Suppressor macrophage treated with lipopolysaccharide for 1 hour (primary cell): ENCODE measurements at places on chromosomes 7 and 10.

- no peak for DNase-seq
Measured at GRCh38 chr10:122188706-122189105, 82.4 kb upstream of the BTBD16 start.

DNA sequence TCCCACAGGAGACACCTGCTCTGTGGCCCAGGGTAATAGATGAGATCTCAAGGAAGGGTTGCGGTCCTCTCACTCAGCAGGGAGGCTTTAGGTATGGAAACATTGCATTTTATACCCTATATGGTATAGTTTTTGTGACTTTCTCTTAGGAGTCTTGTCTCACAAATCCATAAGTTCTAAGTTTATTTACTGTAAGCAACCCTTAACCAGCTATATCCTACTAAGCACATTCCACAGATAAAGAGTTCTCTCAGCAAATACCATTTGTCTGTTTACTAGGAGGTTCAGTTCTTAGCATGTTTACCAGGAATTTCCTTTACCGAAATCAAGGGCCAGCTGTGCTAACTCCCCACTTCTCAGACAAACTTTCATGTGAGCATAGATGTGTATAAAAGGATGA lies 66.9 kb downstream of the ANLN start:
- DNase-seq = no peak

- DNase-seq = no peak
Measured at GRCh38 chr7:46554688-46555422, 633.8 kb upstream of the IGFBP3 start.

DNA sequence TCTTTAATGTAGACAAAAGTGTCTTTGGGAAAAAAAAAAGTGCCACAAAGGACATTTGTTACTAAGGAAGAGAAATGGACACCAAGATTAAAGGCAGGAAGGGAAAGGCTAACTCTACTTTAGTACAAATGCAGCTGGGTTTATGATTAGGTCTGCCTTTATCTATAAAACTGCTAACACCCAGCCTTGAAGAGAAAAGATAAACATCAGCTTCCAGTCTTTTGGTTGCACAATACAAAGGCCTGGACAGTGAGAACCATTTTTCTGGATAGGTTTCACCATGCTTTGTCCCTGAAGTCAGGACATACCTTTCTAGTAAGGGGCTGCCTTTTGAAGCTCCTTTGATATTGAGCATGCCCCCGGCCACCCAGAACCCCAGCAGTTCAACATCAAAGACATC lies 45.1 kb downstream of the ZNF248 start:
- DNase-seq = no peak

GRCh38 chr7:76149847-76150691 lies 51.6 kb upstream of the SRRM3 start:
- DNase-seq = no peak

DNA sequence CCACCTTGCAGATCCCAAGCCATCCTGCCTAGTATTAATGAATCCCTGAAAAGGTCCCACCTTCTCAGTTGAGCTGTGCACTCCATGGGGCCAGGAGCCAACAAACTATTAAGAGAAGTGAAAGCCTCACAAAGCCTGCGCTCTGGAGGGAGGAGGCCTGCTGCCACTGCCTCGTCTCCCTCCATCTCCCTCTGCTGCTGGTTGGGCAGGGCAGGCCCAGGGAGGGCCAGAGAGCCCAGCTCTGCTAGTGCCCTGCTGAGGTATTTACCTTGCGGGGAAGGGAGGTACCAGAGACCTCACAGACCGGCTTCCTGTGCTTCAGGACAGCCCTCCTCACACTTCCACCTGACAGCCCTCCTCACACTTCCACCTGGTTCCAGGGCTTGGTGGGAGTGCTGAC lies 171.5 kb downstream of the SH3PXD2A start:
- no peak for DNase-seq

DNA sequence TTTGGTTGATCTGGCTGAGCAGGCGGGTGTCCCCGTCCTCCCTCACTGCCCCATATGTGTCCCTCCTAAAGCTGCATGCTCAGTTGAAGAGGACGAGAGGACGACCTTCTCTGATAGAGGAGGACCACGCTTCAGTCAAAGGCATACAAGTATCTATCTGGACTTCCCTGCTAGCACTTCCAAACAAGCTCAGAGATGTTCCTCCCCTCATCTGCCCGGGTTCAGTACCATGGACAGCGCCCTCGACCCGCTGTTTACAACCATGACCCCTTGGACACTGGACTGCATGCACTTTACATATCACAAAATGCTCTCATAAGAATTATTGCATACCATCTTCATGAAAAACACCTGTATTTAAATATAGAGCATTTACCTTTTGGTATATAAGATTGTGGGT lies 26.9 kb upstream of the TRIM56 start:
- DNase-seq = peak; percentile 52

DNA sequence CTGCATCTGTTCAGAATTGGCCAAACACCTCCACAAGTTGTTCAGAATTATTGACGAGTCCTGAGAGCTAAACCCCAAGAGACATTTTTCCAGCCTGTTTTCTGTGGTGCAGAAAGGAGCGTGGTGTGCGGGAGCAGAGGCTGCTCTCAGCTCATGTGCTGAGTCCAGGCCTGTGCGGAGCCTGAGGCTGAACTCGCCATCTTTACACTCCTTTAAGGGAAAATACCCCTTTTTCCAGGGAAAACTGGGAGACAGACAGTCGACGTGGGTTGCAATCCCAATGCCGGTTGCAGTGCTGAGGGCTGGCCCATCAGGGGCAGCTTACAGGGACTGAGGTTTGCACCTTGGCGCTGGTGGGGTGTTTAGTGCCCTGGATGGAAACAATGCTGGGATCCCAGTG lies 112.2 kb downstream of the ADARB2 start:
- no peak for DNase-seq

DNA sequence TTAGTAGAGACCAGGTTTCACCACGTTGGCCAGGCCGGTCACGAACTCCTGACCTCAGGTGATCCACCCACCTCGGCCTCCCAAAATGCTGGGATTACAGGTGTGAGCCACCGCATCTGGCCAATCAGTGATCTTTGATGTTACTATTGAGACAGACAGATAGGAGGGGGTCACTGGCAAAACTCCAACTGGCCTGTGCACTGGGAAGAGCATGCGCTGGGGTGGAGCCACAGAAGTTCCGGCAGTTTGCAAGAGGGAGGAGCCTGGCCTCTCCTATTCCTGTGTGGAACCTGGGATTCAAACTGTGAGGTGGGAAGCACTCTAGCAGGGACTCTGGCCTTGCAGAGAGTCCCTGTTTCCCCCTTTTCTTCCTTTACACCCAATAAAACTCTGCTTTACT lies 60.7 kb downstream of the NEBL start:
- DNase-seq = no peak

- no peak for DNase-seq
Measured at GRCh38 chr7:7226407-7226806, 44.1 kb downstream of the C1GALT1 start.

DNA sequence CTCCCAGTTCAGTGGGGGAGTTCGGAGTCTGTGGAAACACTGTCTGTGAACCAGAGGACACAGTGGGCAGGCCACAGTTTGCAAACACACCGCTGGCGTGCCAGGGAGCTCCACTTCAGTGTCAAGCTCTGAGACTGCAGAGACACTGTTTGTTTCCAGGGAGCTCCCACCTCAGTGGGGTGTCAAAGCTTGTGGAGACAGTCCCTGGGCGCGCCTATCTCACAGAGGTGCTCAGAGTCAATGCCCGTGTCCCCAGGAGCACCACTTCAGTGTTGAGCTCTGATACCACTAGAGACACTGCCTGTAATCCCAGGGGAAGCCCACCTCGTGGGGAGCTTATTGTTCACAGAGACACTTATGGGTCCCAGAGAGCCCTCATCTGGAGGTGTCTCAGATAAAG lies 4.3 kb downstream of the MYO1G start:
- no peak for DNase-seq

DNA sequence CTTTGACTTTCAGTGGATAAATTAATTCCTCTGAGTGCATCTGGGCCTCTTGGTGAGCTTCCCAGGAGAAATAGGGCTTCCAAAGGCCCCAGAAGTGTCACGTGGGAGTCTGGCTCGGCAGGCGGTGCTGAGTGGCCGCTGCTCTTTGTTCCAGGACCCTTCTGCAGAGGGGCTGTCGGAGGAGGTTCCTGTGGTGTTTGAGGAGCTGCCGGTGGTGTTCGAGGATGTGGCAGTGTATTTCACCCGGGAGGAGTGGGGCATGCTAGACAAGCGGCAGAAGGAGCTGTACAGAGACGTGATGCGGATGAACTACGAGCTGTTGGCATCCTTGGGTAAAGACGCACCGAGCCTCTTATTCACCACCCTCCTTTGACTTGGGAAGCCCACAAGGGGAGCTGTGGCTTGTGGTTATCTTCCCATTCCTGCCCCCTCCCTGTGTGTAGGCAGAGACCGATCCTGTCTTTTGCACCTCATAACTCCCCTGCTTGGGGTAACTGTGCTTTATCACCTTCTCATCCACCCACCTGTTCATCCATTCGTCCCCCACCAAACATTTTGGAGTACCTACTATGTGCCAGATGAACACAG lies 11.9 kb downstream of the ZNF862 start:
- no peak for DNase-seq

DNA sequence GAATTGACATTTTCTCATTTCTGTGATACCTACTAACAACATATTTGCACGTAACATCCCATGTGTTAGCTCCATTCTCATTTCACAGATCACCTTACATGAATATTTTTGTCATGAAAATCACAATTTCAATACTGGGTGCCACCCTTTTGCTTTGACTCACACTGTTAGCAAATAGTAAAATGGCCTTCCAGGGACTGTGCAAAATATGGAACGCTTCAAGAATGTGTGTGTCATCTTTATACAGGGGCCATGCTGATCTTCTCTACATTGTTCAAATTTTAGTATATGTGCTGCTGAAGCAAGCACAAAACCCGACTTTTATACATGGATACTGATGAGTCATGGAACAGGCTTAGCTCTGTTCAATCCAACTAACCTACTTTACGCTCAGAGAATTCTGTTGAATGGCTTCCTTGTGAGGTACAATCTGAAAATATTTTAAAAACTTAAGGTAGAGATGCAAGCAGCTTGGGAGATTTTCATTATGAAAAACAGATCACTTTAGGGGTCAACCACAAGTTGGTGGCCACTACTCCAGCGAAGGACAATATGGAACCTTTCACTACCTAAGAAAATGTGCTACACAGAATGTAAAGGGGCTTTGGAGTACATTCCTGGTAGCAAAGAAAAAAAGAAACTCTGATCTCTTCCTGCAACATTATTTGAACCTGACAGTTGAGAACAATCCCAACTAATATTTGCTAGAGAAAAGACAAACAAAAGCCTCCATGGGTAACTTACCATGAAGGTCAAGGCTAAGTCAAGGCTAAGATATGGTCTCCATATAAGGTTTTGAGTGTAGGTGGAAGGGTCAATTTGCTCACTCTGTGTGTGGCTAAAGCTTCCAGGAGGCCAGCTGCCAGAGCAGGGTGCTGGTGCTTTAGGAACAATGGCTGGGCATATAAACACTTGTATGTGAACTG lies 11.9 kb downstream of the ANKRD26 start:
- no peak for DNase-seq

GRCh38 chr7:70032649-70033048 lies 434.4 kb downstream of the AUTS2 start:
- no peak for DNase-seq

DNA sequence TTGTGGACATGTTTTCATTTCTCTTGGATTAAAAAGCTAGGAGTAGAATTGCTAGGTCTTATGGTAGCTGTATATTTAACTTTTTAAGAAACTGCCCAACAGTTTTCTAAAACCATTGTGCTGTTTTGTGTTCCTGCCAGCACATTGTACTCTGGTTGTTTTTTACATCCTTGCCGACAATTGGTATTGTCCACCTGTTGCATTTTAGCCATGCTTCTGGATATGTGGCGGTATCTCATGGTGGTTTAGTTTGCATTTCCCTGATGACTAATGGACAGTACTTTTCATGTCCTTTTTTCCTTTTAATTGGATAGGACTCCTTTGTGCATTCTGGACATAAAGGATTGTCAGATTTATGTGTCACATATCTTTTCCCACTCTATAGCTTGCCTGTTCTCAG lies 45.5 kb downstream of the STK17A start:
- DNase-seq = no peak

- no peak for DNase-seq
Measured at GRCh38 chr7:57443567-57443966, 6.4 kb upstream of the ZNF716 start.

GRCh38 chr7:135755351-135755753 lies 6.7 kb upstream of the FAM180A start:
- no peak for DNase-seq

DNA sequence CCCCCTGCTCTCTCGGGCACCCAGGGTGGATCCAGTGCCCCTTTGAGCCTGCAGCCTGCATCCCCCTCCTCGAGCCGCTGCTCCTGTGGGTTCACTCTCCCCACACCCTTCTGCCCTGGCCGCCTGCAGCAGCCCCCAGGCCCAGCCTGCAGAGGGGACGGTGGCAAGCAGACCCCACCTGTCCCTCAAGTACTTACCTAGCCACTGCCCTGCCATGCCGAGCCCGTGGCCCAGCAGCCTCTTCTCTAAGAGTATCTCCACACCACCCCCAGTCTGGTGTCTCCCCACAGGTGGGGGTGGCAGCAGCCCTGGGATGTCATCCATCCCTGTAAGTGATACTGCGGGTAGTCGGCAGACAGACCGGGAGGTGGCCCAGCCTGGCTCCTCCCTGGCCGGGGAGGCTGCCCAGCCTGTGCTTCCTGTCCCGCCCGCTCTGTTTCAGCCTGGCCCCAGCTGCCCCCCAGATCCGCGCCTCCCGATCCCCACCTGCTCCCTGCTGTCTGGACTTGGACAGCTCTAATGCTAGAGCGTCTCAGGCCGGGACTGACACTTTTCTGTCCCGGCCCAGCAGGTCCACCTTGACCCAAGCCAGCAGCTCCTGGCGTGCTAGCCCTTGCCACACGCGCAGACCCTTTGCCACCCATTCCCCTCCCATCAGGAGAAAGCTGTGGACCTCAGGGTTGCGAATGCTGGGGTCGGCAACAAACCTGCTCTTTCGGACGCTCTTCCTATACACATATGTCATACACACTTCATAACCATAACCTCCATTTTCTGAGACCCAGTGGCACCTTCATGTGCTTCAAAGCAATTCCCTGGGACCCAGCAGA lies 25.0 kb downstream of the YKT6 start:
- no peak for DNase-seq

DNA sequence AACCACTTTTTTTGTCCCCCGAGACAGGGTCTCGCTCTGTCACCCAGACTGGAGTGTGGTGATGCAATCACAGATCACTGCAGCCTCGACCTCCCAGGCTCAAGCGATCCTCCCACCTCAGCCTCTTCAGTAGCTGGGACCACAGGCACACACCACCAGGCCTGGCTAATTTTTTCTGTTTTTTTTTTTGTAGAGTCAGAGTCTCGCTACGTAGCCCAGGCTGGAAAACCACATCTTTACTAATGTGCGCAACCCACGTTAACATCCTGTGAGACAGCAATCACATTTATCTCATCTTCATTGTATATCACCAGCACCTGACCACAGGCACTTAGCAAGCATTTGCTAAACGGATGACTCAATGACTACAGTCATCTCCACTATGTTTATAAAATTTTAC lies 77.8 kb upstream of the ATP6V0A4 start:
- peak; percentile 18 for DNase-seq

DNA sequence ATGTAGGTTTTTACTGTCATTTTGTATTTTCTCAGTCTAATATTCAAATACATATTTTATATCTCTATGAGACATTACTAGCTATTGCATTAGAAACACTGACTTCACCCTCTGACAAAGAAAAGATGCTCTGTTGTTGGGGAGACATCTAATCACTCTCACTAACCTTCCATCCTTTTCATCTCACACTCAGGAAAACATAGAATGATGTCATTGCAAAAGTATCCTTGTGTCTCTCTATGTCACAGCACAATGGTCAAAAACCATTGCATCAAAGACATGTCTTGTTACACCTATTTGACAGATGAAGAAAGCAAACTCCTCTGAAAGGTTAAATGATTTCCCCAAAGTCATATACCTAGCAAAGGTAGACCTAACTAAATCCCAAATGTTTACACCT lies 231.3 kb upstream of the PTN start:
- no peak for DNase-seq
